H9 (cell line): ENCODE measurements at places on chromosomes 11 and 22. TPM values are rescaled to one million over a fixed set of nuclear protein-coding genes. Genes with fewer than 3 reads are reported as not detected.

GRCh38 chr11:83510530-83511460, 224.6 kb upstream of the CCDC90B start:
- DNase-seq, result no peak

- peak; percentile 3 for DNase-seq
Observed at GRCh38 chr11:10632483-10632882, 61.1 kb downstream of the IRAG1 start.

DNA sequence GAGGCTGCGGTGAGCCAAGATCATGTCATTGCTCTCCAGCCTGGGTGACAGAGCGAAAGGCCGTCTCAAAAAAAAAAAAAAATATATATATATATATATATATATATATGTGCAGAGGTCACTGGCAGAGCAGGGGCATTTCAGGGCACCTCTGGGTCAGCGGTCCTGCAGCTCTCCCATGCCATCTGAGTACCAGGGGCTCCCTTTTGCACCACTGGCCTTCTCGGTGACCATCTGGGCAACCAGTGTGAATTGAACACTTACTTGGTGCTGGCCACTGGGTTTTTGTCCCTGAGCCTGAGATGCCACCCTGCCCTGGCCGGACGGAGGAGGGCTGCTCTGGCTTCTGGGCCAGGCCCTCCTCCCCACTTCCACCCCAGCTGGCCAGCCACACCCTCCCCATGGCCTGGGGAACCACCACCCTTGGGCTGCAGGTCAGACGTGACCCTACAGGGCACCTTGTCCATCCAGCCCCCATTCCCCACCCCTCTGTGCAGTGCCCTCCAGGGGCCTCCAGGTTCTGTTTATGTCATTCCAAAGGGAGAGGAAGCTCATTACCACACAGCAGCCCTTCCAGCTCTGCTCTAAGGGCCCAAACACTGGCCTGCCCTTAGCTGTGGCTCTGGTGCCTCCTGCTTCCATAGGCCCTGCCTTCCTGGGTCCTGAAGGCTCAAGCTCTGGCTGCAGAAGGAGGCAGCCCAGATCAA, 10.3 kb downstream of the MAPK8IP1 start:
- no peak for DNase-seq

Gene PRR5
- total RNA-seq, result 11.8 and 12.6 TPM in 2 replicates

Gene OR51B2
- total RNA-seq, result not detected in 2 replicates
